Karpas-422 (cell line): ENCODE measurements at places on chromosomes 2 and 18.

DNA sequence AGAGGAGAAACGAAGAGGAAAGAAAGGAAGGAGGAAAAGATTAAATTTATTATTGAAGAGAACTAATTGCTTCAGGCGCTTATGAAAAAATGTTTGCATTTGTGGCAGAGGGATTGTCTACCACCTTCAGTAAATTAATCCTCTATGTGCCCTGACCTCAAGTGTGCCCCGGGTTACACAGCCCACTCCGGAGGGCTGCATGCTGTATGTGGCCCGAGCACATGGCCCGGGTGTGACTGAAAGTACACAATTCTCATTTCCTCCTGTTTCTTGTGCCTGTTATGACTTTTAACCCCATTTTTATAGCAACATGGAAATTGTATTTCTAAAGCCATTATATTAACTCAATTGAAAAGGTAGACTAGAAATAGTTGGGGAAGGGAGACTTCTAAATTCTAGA lies 38.8 kb downstream of the ZEB2 start:
- no peak for DNase-seq

DNA sequence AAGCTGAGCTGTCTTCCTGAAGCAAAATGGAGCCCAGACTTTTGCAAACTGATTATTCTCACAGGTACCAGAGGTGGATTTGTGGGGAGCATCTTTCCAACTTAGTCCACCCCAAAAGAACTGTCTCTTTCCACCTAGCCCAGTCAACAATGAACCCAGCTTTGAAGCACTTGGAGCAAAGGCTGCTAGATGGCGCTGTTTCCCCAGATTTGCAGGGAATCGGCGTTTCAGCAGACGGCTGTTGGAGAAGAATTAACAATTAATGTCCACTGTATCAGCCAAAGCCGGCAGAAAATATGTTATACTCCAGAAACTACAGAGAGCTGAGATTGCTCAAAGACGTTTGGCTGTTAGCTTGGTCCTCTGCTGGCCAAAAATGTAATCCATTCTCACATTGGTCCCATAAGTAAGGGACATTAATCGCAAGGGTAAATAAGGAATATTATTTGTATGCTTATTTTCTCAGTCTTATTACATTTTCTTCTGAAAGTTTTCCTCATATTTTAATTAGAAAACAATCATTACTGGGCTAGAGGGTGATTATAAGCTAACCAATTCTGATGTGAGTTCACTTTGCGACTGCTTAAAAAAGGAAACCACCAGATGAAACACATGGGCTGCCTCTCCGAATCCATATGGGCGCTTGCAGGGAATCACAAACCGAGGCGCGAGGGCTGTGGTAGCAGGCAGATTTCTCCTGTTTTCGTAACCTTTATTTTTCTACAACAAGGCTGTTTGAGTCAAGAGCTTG lies 423.8 kb upstream of the MEX3C start:
- peak; percentile 82 for DNase-seq

- no peak for DNase-seq
These were observed 124.6 kb downstream of the NCK2 start for GRCh38 chr2:105869341-105869740.

GRCh38 chr18:42261731-42262130 lies 306.7 kb downstream of the PIK3C3 start:
- DNase-seq: no peak

- DNase-seq: no peak
These were observed 347.3 kb downstream of the ARHGAP15 start for GRCh38 chr2:143476336-143477087.

DNA sequence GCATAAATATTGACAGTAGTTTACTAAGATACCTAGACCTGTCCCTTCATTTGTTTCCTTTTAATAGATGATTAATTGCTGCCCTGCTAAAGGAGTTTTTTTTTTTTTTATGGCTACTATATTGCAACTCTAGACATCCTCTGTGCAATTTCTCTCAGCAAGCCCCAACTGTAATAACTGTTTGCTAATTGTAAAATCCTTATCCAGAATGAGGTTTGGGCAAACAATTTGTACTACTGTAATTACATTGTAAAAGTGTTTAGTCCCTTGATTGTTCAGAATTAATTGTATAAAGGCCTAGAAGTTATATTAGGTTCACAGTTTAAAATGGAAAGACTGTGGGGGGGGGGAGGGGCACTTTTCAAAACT lies 3.7 kb upstream of the MEIS1 start:
- no peak for DNase-seq

DNA sequence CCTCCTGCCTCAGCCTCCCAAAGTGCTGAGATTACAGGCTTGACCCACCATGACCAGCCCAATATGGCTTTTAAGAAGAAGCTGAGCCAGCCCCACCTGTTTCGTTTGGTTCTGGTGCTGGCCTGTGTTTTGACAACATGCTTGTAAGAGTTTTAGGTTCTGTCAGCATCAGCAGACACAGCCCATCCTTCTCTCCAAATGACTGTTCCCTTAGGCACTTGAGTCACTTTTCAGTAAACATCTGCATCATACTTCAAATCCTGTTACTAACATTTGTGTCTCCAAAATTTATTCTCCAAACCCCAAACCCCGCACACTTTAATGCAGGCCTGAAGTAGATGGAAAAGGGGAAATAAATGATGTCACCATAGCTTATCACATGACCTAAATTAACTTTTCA lies 1118.5 kb downstream of the TSN start:
- DNase-seq: no peak

- DNase-seq: peak; percentile 59
These were observed 59.3 kb downstream of the KDM3A start for GRCh38 chr2:86500325-86501083.

- no peak for DNase-seq
These were observed 193.5 kb downstream of the MCFD2 start for GRCh38 chr2:46722142-46722541.

DNA sequence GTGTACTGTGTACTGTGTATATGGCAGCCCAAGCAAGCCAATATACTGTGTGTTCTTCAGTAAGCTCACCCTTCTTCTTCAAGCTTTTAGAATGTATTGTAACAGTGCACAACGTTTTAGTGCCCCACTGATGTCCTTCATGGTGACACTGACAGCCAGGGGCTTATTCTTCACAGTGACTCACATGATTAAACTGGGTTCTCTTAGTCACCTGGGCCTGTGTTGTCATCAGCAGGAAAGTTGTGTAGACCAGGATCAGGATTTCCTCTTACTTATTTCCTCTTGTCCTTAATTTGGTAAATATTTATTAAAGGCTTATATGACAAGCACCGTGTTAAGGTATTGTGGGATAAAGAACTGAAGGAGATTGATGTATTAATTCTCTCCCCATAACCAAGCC lies 67.9 kb upstream of the THOC1 start:
- no peak for DNase-seq
